ENCODE measurements at places on chromosomes 16 and 17.

- DNase-seq = no peak
Measured at GRCh38 chr17:70405492-70406220, 236.3 kb downstream of the KCNJ2 start.

DNA sequence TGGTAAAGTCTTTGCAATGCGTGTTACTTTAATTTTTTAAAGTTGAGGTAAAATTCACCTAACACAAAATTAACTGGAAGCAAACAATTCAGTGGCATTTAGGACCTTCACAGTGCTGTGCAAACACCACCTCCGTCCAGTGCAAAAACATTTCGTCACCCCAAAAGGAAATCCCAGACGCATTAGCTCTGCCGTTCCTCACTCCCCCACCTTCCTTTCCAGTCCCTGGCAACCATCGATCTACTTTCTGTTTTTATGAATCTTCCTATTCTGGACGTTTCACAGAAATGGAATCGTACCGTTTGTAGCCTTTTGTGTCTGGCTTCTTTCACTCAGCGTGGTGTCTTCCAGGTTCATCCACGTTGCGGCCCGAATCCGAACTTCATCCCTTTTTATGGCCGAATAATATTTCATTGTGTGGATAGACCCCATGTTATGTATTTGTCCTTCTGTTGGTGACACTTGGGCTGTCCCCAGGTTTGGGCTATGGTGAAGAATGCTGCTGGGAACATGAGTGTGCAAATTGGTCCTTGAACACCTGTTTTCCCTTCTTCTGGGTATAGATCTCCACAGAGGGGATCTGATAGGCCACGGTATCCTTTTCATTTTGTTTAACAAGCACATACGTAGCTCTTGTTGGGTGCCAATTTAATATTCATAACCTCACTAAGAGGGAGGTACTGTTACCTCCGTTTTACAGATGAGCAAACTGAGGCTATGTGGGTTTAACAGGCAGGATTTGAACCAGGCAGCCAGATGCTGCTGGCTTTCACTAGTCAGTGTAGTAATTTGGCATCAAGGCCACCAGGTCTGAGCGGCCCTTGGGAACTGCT, 232.0 kb upstream of the GSE1 start:
- DNase-seq = no peak

DNA sequence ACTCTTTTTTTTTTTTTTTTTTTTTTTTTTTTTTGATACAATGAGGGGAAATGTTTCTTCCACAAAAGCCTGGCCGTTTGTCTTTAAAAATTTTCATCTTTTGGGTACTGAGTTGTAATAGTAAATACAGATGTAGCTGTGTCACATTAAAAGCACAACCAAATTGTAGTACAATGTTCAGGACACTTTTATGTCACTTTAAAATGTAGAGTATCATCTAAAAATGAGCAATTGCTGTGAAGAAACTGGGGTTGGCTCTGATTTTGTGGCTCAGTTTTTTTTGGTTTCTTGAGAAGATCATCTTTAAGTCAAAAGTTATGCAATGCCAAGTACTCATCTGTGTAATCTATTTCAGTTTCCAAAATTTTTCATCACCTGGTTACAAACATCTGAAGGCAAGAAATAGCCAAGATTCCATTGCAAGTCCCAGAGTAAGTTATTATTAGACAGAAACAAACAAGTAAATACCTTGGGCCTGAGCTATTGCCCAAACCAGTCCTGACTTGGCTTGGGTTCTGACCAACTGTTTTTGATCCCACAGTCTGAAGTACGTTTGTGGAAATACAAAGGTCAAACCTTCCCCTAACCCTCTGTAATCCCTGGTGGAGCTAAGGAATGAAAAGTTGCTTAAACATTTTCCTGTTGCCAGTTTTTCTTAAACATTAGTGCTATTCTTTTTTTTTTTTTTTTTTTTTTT, 717.2 kb downstream of the WWOX start:
- peak; percentile 40 for DNase-seq

DNA sequence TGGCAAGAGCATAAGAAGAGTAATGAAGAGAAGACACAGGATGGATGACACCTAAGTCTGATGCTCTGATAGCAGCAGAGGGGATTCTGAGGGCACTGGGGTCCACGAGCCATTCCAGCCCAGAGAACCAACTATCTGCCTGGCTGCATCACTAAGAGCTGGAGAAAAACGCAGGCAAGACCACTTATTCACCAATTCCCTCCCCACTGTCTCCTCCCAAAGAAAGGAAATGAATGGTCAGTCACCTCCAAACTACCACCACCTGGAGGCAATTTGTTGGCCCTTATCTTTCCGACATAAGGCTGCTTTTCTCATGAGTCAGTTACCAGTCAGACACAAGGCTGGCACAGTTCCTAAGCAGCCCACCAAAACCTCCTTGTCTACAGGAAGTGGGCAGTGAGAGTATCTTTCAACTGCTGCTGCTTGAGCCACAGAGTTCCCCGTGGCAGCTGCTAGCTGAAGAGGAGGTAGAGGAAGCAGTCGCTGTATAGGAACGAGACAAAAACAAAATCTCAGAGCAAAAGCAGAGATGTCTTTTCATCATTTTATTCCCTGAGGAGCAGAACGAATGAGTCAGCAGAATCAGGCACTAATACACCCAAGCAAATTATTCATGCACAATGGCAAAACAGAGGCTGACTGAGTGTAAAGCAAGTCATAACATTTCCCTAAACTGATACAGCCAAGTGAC, 111.1 kb downstream of the SMG6 start:
- DNase-seq = no peak

DNA sequence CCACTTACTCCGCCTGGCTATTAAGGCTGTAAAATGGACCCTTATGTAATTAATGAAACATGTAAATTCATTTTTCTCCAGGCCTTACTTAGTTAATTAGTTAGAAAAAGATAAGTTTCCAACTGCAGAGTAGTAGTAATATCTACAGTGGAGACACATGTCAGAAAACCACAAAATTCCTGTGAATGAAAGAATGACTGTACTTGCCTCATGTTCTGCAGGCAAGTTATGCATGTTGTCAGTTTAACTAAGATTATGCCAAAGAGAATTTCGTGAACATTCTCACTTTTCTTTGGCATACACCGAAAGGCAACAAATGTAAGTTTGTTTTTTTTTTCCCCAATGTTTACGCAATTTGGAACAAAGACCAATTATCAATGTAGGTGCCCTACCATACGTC, 16.8 kb upstream of the CCL1 start:
- DNase-seq = no peak

DNA sequence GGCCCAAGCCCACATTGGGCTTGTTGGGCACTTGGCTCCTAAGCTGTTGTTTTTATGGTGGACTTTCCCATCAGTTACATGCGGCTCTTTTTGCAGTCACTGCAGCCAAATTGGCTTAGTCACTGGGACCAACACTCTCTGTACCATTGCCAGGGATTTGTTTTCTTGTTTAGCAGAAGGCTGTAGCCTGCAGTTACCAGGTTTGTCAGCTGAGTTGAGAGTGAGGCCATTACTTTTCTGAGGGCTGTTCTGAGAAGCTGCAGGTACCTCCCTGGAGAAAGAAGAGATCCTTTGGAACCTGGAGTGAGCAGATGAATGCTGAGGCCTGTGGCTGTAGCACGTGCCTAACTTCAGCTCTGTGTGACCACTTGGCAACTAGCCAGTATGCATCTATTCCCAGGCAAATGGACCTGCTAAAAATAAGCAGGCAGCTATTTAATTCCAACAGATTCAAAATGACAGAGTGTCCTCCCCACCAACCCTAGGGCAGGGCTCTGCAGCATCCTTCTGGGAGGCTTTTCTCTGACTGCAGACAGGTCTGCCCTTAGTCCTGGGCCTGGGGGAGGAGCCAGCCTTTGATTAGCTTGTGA, 12.9 kb downstream of the AKAP1 start:
- no peak for DNase-seq

- DNase-seq = no peak
Measured at GRCh38 chr16:72705801-72706200, 342.1 kb downstream of the ZFHX3 start.

DNA sequence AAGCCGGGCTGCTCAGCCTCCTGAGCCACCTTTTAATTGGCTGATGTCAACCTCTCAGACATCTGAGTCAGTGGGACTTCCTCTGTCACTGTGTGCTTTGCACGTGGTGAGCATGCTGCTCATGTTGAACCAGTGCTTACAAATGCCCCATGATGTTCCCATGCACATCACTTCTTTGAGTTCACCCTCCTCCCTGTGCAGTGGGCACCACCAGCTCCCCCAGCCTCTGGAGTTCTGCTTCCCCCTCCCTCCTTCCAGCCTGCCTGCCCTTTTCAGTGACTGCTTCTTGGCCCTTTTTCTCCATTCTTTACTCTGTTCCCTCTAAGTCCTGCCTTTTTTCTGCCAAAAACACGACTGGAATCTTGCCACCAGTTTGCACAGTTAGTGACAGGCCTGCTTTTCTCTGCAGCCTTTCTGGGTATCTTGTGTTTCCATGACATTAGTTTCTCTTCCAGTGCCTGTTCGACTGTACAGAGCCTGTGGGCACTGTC, 41.6 kb downstream of the USP10 start:
- no peak for DNase-seq

- DNase-seq = no peak
Measured at GRCh38 chr16:17342031-17342430, 128.7 kb downstream of the XYLT1 start.

DNA sequence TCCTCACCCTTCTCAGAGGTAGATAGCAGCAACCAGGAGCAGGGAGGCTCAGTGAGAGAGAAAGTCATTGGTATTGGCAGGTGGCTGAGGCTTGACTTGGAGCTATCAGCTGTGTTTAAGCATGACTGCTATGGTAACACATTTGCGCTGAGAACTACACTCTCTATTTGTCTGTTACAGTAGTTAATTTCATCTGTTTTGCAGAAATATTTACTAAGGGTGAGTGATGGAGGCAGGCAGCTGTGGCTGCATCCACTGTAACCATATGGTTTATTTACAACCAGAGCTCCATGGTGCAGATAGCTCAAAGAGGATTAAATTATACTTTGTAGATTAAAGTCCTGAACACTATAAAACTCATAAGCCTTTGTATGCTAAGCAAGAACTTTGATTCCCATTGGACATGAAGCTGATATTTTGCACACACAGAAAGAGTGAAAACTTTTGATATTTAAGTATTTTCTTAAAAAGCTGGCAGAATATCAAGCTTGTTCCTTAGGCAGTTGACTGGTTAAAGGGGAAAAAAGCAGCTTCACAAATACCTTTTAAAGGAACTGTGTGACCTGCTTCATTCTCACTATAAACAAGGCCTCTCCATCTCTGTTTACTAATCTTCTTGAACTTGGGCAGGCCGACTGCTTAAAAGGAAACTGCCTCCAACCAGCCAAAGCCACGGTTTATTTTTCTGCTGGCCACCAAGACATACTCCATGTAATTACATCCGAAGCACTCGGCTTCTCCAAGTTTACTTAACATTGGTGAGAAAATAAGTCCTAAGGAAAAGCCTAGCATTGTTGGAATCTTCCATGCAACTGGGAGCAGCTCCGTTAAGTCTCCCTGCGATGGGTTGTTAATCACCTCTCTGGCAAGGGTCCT, 299.8 kb upstream of the ZFHX3 start:
- no peak for DNase-seq

GRCh38 chr17:59152925-59153324, 2.1 kb downstream of the SKA2 start:
- DNase-seq = no peak

DNA sequence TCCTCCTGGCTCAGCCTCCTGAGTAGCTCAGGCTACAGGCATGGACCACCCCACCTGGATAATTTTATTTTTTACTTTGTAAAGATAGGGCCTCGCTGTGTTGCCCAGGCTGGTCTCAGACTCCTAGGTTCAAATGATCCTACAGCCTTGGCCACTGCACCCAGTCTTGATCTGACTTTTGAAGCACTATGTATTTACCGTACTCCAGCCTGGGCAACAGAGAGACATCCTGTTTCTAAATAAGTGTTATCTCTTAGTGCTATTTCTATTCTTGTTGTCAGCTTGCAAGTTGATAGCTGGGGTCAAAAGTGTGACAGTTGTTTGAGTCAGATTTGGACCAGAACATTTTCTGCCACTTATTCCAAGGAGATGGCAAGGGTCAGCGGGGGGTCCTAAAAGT, 486.4 kb downstream of the NPIPA7 start:
- no peak for DNase-seq

- no peak for DNase-seq
Measured at GRCh38 chr17:9855036-9855435, 29.3 kb downstream of the GLP2R start.

- DNase-seq = no peak
Measured at GRCh38 chr17:67753026-67753425, 35.3 kb downstream of the NOL11 start.

DNA sequence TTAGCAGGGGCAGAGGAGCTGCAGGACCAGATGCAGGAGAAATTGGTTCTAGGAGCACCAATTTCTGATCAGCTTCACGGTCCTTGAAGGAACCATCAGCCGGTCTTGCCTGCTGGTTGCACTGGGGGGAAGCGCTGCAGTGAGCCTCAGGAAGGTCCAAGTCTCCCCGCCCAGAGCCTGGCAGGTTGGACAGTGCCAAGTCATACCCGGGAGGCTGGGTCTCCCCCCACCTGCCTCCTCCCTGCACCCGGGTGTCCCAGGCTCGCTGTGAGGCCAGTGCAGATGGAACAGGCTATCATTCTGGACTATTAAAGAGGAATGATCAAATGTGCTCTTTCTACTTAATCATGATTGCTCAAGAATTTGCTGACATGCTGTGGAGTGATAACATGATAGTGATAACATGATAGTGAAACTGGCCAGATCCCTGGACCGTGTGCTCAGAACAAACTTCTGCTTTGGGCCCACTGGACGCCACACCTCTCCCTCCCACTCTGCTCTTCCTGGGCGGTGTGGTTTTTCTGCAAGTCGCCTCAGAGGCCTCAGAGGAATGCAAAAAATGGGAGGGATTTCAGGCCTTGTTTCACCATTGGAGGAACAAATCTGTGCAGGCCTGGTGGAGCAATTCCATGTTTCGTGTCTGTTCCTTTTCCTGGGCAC, 236.0 kb downstream of the IRF8 start:
- DNase-seq = no peak

GRCh38 chr16:84524346-84524920, 20.0 kb upstream of the MEAK7 start:
- no peak for DNase-seq

DNA sequence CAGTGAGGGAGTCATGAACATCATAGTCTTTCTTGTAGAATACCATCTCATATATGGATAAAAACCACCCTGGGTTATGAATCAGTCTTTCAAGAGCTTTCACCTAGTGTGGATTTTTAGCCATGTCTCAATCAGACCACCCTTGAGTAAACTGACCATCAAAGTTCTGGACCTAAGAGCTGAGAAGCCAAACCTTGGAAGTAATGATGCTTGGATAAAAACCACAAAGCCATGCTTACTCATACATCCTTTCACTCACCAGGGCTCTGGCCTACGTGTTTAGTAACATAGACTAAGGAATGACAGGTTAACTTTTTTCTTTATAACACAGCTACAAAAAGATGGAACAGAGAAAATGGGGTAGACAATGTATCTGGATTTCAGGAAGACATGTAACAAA, 167.2 kb downstream of the STX8 start:
- no peak for DNase-seq

GRCh38 chr16:1789643-1790045, 3.9 kb downstream of the IGFALS start:
- no peak for DNase-seq

DNA sequence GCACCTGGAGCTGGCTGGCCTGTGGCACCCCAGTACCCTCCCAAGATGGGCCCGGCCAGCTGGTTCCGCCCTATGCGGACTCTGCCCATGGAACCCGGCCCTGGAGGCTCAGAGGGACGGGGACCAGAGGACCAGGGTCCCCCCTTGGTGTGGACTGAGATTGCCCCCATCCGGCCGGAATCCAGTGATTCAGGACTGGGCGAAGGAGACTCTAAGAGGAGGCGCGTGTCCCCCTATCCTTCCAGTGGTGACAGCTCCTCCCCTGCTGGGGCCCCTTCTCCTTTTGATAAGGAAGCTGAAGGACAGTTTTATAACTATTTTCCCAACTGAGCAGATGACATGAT, 12.0 kb downstream of the TBX21 start:
- no peak for DNase-seq
